Mesothelial cell of epicardium (in vitro differentiated cells): ENCODE measurements at places on chromosomes 2 and 18.

DNA sequence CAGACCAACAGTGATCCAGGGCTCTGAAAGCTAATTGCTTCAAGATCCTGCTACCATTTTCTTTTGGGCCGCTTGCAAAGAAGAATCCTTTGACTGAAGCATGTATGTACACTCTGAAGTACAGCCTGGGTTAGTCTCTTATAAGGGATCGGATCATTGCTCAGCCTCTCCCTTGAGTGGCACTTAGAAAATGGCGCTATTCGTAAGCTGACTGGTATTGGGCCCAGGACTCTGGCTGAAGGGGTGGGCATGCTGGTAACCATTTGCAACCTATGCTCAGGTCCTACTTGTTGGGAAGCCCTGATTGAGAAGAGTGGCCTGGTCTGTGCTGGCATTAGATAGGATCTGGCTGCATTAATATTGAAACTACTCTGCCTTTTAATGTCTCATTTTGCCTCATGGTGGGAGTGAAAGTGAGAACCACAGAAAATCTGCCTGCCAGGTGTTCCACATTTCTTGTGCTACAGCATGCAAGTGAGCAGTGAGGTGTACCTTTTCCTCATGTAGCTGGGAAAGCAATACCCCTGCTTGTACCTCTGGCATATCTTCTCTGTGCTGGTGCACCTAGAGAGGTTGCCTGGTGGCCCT is 661 bp upstream of the MGAT5 start:
- H3K27ac ChIP-seq: no peak overlapping the region
- no peak for DNase-seq
- H3K4me3 ChIP-seq: no peak overlapping the region
- no peaks in the 10 kb centered on the region for H3K4me1 ChIP-seq
- H3K27me3 ChIP-seq: no peaks in the 10 kb centered on the region

- no peaks in the 10 kb centered on the region for H3K27me3 ChIP-seq
- peak overlapping the region; percentile 3 for H3K4me3 ChIP-seq
- H3K27ac ChIP-seq: peak overlapping the region; percentile 85
- H3K36me3 ChIP-seq: no peaks in the 10 kb centered on the region
- DNase-seq: no peak
These were observed 124.9 kb downstream of the GREB1L start for GRCh38 chr18:21366896-21367295.

- H3K27ac ChIP-seq: no peak overlapping the region
- H3K27me3 ChIP-seq: peaks cover 3% of the 10 kb centered on the region
- peaks cover 4% of the 10 kb centered on the region for H3K4me1 ChIP-seq
- H3K36me3 ChIP-seq: no peaks in the 10 kb centered on the region
- H3K4me3 ChIP-seq: no peak overlapping the region
These were observed 24.6 kb upstream of the PLB1 start for GRCh38 chr2:28471214-28471613.

DNA sequence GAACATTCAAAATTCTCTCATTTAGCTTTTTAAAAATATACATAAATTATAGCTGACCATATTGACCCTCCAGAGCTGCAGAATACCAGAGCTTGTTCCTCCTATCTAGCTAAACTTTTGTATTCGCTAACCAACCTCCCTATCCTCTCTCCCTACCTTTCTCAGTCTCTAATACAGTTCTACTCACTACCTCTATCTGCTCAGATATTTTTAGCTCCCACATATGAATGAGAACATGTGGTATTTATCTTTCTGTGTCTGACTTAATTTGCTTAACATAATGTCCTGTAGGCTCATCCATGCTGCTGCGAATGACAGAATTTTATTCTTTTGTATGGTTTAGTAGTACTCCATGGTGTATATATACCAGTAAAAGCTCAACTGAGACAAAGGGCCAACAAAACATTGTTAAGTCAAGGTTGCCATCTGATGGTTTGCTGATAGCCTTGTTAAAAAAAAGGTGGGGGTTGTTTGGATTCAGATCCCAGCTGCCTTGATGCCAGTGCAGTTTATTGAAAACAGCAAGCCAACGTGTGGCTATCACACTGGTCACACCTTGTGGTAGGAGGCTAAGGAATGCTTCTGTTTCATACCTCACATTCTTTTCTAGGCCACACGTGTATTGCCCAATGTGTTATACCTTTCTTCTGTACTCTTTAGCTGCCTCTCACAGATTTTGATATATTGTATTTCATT is 101.5 kb downstream of the VWA3B start:
- DNase-seq: no peak
- H3K4me3 ChIP-seq: no peak overlapping the region
- H3K36me3 ChIP-seq: no peaks in the 10 kb centered on the region
- H3K27ac ChIP-seq: no peak overlapping the region
- no peaks in the 10 kb centered on the region for H3K27me3 ChIP-seq

- no peak for DNase-seq
- H3K36me3 ChIP-seq: no peaks in the 10 kb centered on the region
- H3K4me3 ChIP-seq: peak overlapping the region; percentile 58
- H3K4me1 ChIP-seq: peaks cover 35% of the 10 kb centered on the region
These were observed 2.8 kb downstream of the ONECUT2 start for GRCh38 chr18:57437766-57438671.

DNA sequence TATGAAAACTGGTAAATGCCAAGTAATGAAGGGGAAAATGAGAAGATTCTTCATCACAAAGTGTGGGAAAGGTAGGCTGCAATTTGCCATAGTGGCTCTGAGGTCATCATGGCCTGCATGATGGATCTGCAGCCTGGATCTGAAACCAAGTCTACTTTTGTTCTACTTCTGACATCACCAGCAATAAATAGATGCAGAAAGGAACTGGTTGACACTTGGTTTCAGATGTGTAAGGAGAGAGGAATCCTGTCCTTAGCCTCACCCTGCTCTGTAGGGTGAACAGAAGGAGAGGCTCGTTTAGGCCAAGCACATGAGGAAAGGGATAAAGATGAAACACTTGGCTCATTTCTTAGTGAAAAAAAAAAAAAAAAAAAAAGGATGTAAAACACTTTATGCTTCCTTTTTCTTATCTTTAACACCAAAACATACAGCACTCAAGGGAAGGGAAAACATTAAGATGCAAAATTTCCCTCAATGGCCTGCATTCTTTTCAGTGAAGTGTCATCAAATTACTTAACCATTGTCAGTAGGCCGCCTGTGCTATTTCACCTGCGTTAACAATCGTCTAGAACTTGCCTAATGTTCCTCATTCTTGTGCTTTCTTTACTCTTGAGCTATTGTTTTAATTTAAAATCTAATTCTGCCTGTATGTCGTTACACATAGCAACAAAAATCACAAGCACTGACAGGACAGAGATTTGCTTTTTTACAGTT is 3.9 kb downstream of the NEB start:
- H3K36me3 ChIP-seq: no peaks in the 10 kb centered on the region
- H3K4me1 ChIP-seq: peaks cover 25% of the 10 kb centered on the region
- peak overlapping the region; percentile 8 for H3K27ac ChIP-seq
- H3K4me3 ChIP-seq: no peak overlapping the region
- no peak for DNase-seq
- H3K27me3 ChIP-seq: no peaks in the 10 kb centered on the region

GRCh38 chr2:219251656-219252055 is 1.4 kb upstream of the TUBA4B start:
- peaks cover 65% of the 10 kb centered on the region for H3K27me3 ChIP-seq
- H3K27ac ChIP-seq: no peak overlapping the region
- H3K36me3 ChIP-seq: no peaks in the 10 kb centered on the region
- no peak for DNase-seq
- peaks cover 28% of the 10 kb centered on the region for H3K4me1 ChIP-seq
- no peak overlapping the region for H3K4me3 ChIP-seq

DNA sequence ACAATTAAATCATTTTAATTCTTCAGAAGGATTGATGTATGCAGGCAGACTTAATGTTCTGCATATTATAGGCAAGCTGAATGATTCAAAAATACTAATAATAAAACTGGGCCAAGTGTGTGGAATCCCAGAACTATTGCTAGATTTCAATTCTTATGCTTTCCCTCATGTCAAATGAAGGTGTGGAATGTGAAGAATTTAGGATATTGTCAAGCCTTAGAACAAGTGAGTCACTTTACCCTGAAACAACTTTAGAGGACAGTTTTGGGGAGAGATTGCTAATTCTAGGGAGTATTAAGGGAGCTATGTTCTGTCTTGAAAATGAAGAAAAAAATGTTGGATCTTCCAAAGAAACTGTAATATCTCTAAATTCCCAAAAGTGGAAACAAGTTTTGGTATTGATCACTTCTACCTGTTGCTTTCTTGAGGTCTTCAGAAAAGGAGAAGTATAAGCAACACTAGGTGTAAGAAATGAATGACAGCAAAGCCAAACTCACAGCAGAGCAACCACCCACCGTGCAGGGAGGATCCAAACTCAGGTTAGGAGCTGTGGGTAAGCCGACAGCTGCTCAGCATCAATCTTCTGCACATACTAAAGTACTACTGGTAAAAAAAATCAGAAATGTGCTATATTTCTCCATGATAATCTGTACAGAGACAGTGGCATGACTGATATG is 818.1 kb downstream of the SLC4A3 start:
- H3K27me3 ChIP-seq: no peaks in the 10 kb centered on the region
- no peak overlapping the region for H3K4me3 ChIP-seq
- no peaks in the 10 kb centered on the region for H3K36me3 ChIP-seq
- H3K27ac ChIP-seq: no peak overlapping the region

DNA sequence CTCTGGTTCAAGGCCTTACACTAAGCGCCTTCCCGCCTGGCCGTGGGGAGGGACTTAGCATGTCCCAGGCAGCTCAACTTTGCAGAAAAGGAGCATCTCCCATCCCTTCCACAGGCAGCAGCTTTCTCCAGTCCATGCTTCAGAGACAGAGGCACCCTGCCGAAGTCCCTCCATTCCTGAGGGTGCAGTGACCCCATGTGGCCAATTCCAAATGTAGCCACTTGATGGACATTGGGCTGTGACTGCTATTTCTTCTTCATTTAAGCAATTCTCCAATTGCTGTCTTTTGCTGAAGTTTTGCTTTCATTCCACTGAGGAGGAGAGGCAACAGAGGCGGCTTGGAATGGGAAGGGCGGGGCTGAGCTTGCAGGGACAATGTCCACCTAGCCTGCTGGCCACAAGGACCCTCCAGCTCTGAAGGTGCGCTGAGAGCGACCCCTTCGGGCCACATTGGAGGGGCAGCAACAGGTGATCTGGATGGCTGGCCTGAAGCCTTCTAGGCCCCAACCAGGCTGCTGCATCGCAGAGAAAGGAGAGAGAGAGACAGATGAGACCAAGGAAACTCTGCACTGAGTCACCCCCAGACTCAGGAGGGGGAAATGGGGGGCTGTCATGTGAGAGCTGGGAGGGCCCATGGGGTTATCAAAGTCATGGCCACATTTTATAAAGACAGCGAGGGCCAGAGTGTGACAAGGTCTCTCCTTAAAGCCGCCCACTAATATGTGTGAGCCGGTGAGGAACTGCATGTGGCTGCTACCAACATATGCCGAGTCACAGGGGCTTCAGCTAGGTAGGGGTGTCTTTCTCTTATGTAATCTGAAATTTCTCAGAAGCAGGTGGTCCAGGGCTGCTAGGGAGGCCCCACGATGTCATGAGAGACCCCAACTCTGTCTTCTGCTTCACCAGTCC is 61.3 kb downstream of the LONRF2 start:
- no peaks in the 10 kb centered on the region for H3K36me3 ChIP-seq
- no peak for DNase-seq
- H3K27ac ChIP-seq: no peak overlapping the region
- peaks cover 10% of the 10 kb centered on the region for H3K27me3 ChIP-seq
- peaks cover 7% of the 10 kb centered on the region for H3K4me1 ChIP-seq

DNA sequence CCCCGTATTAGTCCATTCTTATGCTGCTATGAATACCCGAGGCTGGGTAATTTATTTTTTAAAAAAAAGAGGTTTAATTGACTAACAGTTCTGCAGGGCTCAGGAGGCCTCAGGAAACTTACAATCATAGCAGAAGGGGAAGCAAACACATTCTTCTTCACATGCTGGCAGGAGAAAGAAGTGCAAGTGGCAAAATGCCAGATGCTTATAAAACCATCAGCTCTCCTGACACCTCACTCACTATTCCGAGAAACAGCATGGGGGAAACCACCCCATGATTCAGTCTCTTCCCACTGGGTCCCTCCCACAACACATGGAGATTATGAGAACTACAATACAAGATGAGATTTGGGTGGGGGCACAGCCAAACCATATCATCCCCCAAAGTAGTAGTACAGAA is 2148.5 kb upstream of the PIK3C3 start:
- H3K4me3 ChIP-seq: no peak overlapping the region
- DNase-seq: no peak
- H3K36me3 ChIP-seq: no peaks in the 10 kb centered on the region
- H3K4me1 ChIP-seq: no peaks in the 10 kb centered on the region
- H3K27ac ChIP-seq: no peak overlapping the region

GRCh38 chr2:170467568-170468422 is 247.3 kb upstream of the SP5 start:
- peak overlapping the region; percentile 65 for H3K27ac ChIP-seq
- no peaks in the 10 kb centered on the region for H3K27me3 ChIP-seq
- peaks cover 20% of the 10 kb centered on the region for H3K4me1 ChIP-seq

DNA sequence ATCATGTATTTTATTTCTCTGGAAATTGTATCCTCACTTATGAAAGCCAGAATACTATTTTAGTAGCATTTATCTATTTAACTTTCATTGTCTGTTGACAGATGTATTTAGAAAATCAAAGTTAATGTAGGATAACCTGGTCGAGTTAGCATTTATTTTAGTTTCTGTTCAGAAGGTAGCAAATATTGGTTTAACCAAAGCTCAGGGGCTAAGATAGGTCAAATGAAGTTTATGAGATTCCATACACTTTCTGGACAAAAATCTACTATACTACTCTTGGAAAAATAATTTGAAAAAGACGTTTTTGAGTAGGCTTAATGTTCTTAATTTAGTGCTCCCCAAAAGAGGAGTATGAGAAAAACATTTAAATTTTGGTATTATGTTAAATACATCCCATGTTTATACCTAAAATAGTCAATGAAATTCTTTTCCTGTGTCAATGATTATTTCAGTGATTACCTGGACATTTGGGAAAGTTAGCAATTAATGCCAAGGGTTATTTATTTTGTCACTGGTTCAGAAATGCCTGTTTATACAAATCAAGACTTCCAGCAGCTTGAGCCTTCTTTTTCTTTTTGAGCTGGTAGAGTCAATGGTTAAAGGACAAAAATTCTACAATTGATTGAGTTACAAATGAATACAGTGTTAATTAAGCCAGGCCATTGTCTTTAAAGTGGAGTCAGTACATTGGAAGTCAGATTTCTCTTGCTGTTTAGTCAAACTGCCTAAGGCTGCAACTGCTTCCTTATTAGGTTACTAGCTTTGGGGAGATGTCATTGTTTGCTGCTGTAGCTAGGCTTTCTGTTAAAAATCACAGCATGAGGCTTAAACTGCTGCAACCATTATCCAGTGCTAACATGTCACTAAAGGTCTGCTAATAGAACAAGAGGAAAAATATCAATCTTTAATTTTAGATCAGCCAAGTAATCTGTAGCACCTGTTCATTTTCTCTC is 182.3 kb downstream of the CAMKMT start:
- no peak overlapping the region for H3K27ac ChIP-seq
- no peaks in the 10 kb centered on the region for H3K27me3 ChIP-seq
- H3K4me1 ChIP-seq: peaks cover 21% of the 10 kb centered on the region
- no peak overlapping the region for H3K4me3 ChIP-seq
- no peak for DNase-seq
- no peaks in the 10 kb centered on the region for H3K36me3 ChIP-seq

- H3K36me3 ChIP-seq: no peaks in the 10 kb centered on the region
- DNase-seq: no peak
- H3K27me3 ChIP-seq: peaks cover 12% of the 10 kb centered on the region
- no peak overlapping the region for H3K27ac ChIP-seq
- H3K4me1 ChIP-seq: peaks cover 22% of the 10 kb centered on the region
These were observed 65.4 kb downstream of the CRACDL start for GRCh38 chr2:98870516-98871158.

GRCh38 chr2:67824186-67824585 is 238.6 kb downstream of the C1D start:
- DNase-seq: no peak
- no peaks in the 10 kb centered on the region for H3K36me3 ChIP-seq
- H3K4me3 ChIP-seq: no peak overlapping the region
- H3K27me3 ChIP-seq: no peaks in the 10 kb centered on the region
- no peak overlapping the region for H3K27ac ChIP-seq
